Aorta (tissue), 5 donors: ENCODE measurements at places on chromosomes 6 and 20. TPM values are rescaled to one million over a fixed set of nuclear protein-coding genes. Genes with fewer than 3 reads are reported as not detected.

GRCh38 chr6:144350528-144350880 is 65.4 kb downstream of the UTRN start:
- no peaks in the 10 kb centered on the region for H3K36me3 ChIP-seq
- H3K4me1 ChIP-seq: peaks cover 11% of the 10 kb centered on the region
- no peak overlapping the region for H3K4me3 ChIP-seq
- no peak for DNase-seq
- no peaks in the 10 kb centered on the region for H3K27me3 ChIP-seq

- no peak overlapping the region for H3K4me3 ChIP-seq
- no peak overlapping the region for H3K27ac ChIP-seq
- DNase-seq: no peak
- H3K36me3 ChIP-seq: no peaks in the 10 kb centered on the region
- H3K4me1 ChIP-seq: no peaks in the 10 kb centered on the region
These were observed 27.5 kb upstream of the ADGRF4 start for GRCh38 chr6:47670851-47671250.

- DNase-seq: no peak
- H3K27ac ChIP-seq: no peak overlapping the region
- no peak overlapping the region for H3K4me3 ChIP-seq
- H3K27me3 ChIP-seq: no peaks in the 10 kb centered on the region
- no peaks in the 10 kb centered on the region for H3K4me1 ChIP-seq
These were observed 306.6 kb upstream of the ECI2 start for GRCh38 chr6:4441981-4442434.

DNA sequence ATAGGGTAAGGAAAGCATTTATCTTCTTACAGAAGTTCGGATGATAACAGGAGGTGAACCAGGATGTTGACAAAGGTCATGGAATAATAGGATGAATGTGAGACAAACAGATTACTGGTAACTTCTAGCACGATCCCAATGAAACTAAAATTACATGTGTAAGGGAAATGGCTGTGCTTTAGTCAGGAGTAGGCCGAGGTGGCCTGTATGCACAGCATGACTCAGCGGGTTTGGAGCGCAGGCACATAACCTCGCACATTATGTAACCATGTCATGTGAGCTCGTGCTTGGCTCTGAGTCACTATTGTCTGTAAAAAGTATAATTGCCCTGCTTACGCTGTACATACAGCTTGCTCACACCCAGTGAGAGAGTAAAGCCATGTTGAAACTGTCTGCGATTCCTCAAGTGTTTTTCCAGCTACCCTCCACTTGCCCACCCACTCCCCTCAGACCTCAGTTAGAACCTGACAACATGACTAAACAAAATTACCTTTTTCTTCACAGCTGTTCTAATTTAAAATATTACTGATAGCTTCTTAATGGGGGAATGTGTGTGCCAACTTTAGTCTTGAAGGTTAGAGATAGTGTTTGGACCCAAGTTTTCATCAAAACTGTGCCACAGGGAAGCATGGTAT is 8.2 kb downstream of the CYB5R4 start:
- peaks cover 5% of the 10 kb centered on the region for H3K4me1 ChIP-seq
- H3K36me3 ChIP-seq: peaks cover 6% of the 10 kb centered on the region
- no peak overlapping the region for H3K27ac ChIP-seq
- no peaks in the 10 kb centered on the region for H3K27me3 ChIP-seq
- no peak overlapping the region for H3K4me3 ChIP-seq

Gene ZC3H12D
- total RNA-seq: 3.0 TPM

DNA sequence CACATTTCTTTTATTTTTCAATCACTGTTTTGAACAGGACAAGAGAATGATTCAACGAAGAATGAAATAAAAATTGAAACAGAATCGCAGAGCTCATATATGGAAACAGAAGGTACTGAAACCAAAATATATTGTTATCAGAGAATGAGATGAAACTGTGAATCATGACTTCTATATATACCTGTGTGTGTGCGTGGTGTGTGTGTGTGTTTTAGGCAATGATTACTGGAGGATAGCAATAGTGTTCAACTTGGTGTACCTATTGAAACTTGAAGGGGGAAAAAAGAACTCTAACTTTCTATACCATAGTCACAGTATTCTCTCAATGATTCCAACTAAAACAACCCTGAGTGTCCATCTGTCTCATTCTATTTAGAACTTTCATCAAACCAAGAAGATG is 586.6 kb downstream of the KIF16B start:
- H3K4me3 ChIP-seq: no peak overlapping the region
- DNase-seq: no peak
- no peaks in the 10 kb centered on the region for H3K4me1 ChIP-seq
- no peaks in the 10 kb centered on the region for H3K36me3 ChIP-seq
- no peak overlapping the region for H3K27ac ChIP-seq

DNA sequence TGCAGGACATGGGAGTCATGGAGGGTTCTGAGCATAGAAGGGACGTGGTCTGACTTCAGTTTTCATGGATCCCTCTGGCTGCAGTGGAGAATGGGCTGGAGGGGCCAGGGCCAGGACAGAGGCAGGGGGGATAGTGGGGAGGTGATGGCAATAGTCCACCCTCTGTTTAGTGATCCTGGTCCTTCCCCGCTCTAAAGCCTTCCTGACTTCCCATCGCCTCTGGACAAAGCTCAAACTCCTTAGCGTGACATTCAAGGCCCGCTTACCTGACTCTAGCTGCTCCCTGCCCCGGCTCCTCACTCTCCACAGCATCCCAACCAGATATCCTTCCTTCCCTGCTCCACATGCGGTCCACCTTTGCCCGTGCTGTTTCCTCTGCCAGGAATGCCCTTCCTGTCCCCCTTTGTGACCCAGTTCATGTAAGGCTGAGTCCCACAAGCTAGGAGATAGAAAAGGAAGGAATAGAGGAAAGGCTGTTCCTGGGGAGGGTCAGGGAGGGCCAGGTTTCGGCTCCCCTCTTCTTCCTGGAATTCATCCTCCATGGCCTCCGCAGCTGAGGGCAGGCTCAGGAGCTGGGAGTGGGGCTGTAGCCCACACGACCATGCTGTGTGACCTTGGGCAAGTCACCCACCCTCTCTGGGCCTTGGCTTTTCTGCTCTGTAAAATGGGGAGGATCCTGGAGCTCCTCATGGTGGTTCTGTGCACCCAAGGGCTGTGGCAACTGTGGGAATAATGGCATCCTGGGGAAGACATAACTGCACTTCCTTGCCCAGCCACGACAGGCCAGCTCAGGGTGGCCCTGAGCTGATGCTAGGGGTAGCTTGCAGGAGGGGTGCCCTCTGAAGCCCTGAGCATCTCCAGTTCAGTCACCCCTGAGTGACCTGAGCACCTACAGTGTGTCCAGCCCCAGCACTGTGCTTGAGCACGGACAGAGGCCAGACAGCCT is 116.1 kb downstream of the CEBPB start:
- no peak overlapping the region for H3K27ac ChIP-seq
- H3K27me3 ChIP-seq: no peaks in the 10 kb centered on the region
- H3K4me1 ChIP-seq: no peaks in the 10 kb centered on the region
- no peak overlapping the region for H3K4me3 ChIP-seq
- H3K36me3 ChIP-seq: no peaks in the 10 kb centered on the region
